ENCODE measurements at places on chromosomes 1 and 21. TPM values are rescaled to one million over a fixed set of nuclear protein-coding genes. Genes with fewer than 3 reads are reported as not detected.
A peak's percentile ranks its signal among the peaks of the same experiment; 100 is the strongest.

- no peak for DNase-seq
Observed at GRCh38 chr1:43270421-43271095, 775 bp downstream of the TMEM125 start.

DNA sequence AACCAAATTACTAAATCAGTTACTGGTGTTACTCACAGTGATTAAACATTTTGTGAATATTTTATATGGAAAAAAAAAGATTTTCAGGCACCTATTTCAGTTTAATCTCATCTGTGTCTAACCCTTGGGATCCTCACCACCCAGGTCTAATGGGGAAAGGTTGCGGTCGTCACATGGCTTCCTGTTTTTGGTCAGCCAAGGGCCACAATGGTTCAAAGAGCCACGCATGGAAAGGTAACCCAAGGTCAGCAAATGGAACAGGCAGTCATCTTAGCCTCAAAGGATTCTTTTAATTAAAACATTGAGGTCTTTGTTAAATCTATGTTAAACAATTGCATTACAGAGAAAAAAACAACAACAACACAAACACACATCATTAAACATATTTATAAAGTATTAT, 21.9 kb downstream of the SRSF4 start:
- no peak for DNase-seq

GRCh38 chr1:205077158-205077933, 6.9 kb downstream of the TMEM81 start:
- DNase-seq, result no peak

Gene ARHGEF16
- 0.59 TPM for total RNA-seq

- no peak for DNase-seq
Observed at GRCh38 chr1:184583849-184584248, 170.8 kb downstream of the EDEM3 start.

DNA sequence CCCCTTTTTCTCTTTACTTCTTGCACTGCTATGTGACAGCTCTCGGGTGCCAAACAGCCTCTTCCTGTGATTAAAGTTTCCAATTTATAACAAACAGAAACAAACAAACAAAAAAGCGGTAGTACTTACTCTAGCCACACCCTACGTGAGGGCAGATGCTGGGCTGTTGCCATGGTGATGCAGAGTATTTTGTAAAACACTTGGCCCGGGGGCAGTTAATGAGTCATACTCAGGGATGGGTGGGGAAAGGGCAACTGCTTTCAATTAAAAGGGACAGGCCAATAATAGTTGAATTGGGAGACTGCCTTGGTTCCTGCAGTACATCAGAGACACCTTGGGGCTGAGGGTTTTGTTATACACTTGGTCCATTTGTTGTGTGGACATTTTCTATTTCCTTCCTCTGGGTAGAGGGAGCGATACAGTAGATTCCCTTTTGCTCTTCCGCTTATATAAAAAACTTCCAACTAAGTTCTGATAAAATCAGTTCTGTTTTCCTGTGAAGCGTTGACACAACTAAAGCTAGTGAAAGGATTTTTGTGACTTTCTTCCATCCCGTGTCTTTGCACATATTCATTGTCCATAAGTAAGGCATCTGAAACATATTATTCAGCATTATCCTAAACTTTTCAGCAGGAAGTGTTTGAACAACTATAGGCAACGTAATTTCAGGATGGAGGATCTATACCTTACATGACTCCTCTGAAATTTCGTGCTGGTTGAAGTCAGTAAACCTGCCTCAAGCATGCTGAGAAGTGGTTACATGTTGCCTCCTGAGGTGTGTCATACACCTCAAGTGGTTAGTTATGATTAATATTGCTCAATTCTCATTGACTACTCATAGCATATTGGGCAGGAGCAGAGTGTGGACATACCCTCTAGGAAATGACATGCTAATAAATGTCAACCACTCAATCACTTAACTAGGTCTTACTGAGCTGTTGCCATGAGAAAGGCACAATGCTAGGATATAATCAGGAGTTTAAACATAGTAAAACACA, 36.7 kb upstream of the THEM4 start:
- DNase-seq, result peak; percentile 99

- DNase-seq, result no peak
Observed at GRCh38 chr1:3283849-3284248, 170.6 kb upstream of the ARHGEF16 start.

GRCh38 chr1:171252482-171252881, 4.2 kb downstream of the FMO1 start:
- DNase-seq, result no peak

- DNase-seq, result no peak
Observed at GRCh38 chr1:164777518-164777917, 218.5 kb downstream of the PBX1 start.

- peak; percentile 76 for DNase-seq
Observed at GRCh38 chr1:113142791-113143190, 69.8 kb downstream of the LRIG2 start.

- peak; percentile 27 for DNase-seq
Observed at GRCh38 chr1:221279146-221279545, 399.9 kb downstream of the HLX start.

Gene PIGR
- 0.10 TPM for total RNA-seq

Gene ZMYM1
- 28.1 TPM for total RNA-seq

DNA sequence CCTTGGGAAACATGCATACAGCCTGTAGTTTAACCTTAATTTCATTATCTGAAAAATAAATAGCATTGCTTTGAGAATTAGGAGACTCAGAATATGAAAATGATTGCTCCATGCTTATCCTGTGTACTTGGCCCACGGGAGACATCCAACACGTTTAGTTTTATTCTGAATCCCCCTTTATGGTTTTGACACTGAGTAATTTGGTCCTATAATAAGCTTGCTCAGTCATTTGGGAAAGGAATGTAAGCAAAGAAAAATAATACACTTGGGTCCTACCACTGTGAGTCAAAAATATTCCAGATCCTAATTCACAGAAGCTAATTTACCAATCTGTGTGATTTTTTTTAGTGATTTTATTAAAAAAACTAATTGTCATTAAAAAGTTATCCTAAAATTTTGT, 557.3 kb downstream of the USP25 start:
- DNase-seq, result no peak

- DNase-seq, result peak; percentile 18
Observed at GRCh38 chr1:98660940-98661543, 479 bp upstream of the SNX7 start.

Gene PLCH2
- not detected for total RNA-seq

Gene HSD11B1
- total RNA-seq, result 4.3 TPM

Gene CYP2J2
- 3.2 TPM for total RNA-seq

Gene CCDC190
- 1.7 TPM for total RNA-seq

GRCh38 chr1:204431310-204432184, 19.9 kb upstream of the PPP1R15B start:
- DNase-seq, result peak; percentile 61

Gene LYPD8
- 0.84 TPM for total RNA-seq

Gene VPS13D
- 22.7 TPM for total RNA-seq

GRCh38 chr1:77538956-77539518, 143.4 kb downstream of the ZZZ3 start:
- peak; percentile 92 for DNase-seq
